ENCODE measurements at places on chromosomes 4 and X.
A peak's percentile ranks its signal among the peaks of the same experiment; 100 is the strongest.

- DNase-seq = no peak
These were observed 182.2 kb upstream of the GATB start for GRCh38 chr4:151942971-151943370.

GRCh38 chrX:7154041-7154597 is 6.2 kb upstream of the PUDP start:
- no peak for DNase-seq

- DNase-seq = no peak
These were observed 49.8 kb downstream of the SMIM31 start for GRCh38 chr4:164803702-164804101.

- DNase-seq = no peak
These were observed 121.2 kb upstream of the GRPR start for GRCh38 chrX:16002185-16002584.

GRCh38 chr4:75547647-75548387 is 8.0 kb upstream of the ODAPH start:
- DNase-seq = peak; percentile 68

DNA sequence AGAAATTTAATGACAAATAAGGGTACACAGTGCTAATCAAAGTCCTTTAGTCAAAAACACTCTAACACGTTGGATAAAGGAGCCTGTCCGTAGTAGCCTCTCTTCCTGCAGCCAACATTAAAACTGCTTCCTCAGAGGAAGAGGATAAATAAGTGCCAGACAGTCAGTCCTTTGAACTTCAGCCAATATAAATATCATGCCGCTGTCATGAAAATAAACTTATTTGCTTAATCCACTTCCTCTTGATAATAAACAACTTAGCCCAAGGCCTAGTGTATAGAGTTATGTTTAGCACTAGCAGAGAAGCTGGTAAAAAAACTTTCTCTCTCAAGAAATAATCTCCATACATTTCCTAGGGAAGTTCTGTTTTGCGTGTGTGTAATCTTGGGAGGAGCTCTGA is 196.7 kb downstream of the HS3ST1 start:
- DNase-seq = no peak

DNA sequence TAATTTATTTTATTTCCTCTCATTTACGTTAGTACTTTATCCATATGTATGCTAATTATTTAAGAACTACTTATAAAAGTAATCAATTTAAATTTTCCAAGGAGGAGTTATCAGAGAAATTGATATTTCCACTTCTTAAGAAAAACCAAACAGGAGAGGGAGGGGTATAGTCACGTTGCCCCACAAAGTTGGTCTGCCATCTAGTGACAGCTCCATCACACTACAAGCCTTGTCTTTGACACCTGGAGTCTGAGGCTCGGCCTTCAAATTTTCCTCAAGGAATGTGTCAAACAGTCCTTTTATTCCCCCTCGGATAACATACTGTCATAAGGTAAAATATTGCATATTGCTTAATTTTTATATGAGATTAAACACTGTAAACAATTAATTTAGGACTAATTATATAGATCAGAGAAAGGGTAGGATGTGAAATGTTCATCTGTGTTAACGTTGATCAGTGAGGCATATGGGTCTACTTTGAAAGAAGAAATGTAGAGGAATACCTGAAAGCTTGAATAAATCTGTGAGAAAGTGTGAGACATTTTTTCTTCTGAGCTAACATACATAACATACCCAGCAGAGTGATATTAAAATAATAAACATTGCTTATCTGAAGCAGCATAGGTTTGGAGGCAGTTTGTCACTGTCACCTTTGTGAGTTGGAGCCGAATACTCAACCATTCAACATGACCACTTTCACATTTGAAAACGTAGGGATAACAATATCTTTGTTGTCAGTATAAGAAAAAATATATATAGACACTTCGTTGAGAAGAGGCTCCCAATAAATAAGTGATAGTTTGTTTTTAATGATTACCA is 114.4 kb downstream of the GLRA3 start:
- peak; percentile 61 for DNase-seq

DNA sequence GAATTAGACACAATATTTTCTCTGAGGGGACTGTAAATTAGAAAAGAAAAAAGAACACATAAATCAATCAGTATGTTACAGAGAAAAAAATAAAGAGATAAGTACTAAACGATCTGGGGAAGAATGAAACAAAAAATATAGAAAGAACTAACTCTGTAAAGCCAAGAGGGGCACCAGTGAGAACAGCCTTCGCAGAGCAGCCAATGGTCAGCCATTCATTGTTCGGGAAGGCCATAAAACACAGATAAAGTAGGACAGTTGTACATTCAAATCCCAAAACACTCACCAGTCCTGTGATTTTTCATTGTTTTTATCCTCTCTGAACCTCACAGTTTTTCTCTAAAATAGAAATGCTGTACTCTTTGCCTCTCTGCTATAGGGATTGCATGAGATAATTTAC is 127.9 kb downstream of the NEK1 start:
- peak; percentile 30 for DNase-seq

DNA sequence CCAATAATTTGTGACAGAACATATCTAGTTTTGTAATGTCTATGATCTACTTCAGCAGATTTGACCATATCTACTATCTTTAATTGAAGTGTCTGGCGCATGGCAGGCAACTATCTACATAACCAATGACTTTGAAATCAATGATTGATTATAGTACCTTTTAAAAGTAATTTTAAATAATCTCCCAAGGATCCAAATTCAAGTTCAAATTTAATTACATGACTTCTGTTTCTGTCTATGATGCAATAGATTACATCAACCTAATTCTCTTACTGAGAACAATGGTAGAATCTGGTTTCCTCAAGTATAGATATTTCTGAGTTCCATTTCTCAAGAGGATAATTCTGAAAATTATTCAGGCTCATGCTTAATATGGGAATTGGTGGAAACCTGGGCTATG is 177.4 kb upstream of the IL15 start:
- no peak for DNase-seq

- DNase-seq = no peak
These were observed 95.2 kb downstream of the GK start for GRCh38 chrX:30748342-30748960.

DNA sequence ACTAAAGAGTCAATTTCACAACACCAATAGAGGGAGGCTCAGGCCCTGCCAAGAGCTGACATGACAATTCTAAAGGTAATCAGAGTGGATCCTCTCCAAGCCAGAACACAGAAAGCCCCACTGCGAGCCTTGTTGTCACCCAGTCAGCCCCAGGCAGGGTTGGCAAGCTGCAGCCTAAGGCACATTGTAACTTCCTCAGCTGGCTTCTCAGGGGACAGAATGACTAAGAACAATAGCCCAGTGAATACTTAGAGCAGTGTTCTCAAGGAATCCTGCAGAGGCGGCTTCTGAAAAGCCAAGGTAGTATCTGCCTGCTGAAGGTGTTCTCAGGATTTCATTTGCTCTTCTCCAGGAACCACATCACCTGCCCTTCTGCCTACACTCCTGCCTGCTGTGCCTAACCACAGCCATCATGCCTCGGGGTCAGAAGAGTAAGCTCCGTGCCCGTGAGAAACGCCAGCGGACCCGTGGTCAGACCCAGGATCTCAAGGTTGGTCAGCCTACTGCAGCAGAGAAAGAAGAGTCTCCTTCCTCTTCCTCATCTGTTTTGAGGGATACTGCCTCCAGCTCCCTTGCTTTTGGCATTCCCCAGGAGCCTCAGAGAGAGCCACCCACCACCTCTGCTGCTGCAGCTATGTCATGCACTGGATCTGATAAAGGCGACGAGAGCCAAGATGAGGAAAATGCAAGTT is at the start of gene MAGEB4:
Gene MAGEB4, plus strand, starts transcription at position 277 of the 692 bp plus-strand sequence. Its CDS starts 136 bp downstream, at position 413.
- DNase-seq = no peak

DNA sequence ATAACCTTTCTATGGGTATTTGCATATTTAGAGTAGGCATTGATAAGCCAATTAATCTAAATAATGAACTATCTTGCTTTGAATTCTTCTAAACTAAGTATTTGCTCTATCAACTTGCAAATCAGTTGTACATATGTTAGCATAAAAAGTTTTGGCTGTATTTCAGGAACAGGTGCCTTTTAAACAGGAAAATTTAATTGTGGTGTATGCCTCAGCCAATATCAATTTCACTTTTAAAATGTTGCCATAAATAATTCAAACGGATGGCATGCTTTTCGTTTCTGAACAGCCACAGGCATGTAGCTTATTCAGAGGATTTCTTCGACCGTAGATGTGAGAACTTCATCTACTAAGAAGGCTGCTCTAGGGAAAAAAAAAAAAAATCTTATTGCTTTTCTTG is 99.9 kb downstream of the DCLK2 start:
- no peak for DNase-seq

GRCh38 chrX:2299871-2300270 is 200.9 kb downstream of the DHRSX start:
- DNase-seq = no peak

- DNase-seq = peak; percentile 55
These were observed 3.5 kb downstream of the HUWE1 start for GRCh38 chrX:53682885-53683555.

GRCh38 chr4:118757761-118758251 is 72.6 kb downstream of the METTL14 start:
- peak; percentile 17 for DNase-seq

DNA sequence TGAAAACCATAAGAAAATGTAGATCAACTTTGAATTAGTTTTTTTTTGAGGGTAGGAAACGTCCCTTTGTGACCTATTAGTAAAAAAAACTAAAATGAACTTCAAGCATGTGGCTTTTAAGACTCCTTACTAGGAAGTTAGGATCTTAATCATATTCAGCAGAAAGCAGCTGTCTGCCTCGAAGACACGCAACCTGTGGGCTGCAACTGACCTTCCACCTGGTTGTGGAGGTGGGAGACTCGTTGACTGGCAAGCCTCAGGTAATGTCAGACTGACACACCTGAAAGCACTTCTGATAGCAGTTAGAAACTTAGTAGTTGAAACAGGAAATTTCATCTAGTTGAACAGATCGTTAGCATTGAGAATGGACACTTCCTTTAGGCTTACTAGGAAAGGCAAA is 37.4 kb downstream of the CCNG2 start:
- no peak for DNase-seq

- no peak for DNase-seq
These were observed 815.1 kb upstream of the POU3F4 start for GRCh38 chrX:82692991-82693390.

GRCh38 chrX:18422325-18422724 is 3.1 kb upstream of the CDKL5 start:
- DNase-seq = no peak

GRCh38 chr4:37825968-37826294 is 555 bp upstream of the PGM2 start:
- DNase-seq = no peak

- DNase-seq = no peak
These were observed 98.4 kb upstream of the ACSL4 start for GRCh38 chrX:109831326-109831985.

- DNase-seq = no peak
These were observed 68.7 kb downstream of the APBB2 start for GRCh38 chr4:41145571-41146078.

DNA sequence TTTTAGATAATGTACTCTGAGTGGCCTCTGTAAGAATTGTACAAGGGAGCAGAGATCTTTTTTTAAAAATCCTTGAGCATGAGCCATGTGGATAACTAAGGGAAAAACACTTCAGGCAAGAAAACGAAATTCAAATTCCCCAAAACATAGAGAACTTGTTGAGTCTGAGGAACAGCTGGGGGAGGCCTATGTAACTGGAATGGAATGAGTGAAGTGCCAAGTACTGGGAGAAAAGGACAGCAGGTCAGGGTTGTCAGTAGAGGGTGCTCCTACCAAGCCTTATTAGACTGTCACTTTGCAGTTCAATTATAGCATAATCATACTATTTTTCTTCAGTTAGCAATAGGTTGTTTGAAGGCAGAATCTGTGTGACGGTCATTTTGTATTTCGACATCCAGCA is 135.1 kb downstream of the ARHGAP6 start:
- DNase-seq = no peak

DNA sequence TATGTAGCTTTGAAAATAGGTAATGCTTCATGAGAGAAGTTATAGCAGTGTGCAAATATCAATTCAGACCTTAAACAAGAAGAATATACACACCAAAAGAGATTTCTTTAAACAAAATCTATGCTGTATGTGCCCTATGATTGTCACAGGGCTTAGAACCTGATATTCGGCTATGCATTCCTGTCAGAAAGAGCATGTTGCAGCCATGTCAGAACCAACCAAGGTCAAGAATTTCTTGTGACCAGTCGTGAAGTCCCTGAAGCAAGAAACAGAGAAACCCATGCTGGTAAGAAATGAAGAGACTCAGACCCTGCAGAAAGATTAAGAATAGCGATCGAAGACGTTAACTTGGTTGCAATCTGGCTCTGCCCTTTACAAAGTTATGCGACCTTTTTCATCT is 210.3 kb upstream of the SPIN4 start:
- no peak for DNase-seq

GRCh38 chr4:6961496-6962210 is 52.0 kb downstream of the TBC1D14 start:
- no peak for DNase-seq

- DNase-seq = no peak
These were observed 44.1 kb downstream of the FGFBP1 start for GRCh38 chr4:15894393-15894792.

DNA sequence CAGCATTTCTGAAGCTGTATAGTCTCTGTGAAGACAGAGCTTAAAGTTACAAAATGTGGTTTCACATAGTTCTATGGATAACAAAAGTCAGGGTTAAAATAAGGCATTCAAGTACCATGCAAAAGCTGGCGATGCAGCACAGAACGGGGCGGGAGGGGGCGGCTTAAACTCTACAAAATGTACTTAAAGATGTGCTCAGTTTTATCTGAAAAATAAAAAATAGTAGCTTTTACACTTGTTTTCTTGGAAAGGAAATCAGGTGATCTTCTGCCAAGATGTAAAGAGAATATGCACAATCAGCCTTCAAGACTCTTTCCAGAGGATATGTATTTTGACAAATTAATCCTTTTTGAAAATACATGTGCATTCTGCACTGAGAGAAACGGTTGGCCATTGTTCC is 301.7 kb upstream of the EMCN start:
- DNase-seq = no peak

DNA sequence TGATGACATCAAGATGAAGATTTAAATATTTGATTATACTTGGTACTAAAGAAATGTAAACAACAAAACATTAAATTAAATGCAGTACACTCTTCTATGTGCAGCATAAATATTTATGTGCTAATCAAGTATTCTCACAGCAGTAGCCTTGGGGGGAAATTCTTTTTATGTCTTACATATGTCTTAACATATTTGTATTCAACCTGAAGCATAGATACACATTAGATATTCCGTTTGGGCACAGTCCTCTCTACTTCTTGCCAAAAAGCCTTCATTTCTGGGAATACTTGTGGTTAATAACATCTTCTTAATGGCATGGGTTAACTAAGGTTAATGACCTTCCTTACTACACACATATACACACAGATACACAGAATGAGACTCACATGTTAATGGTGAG is 19.8 kb downstream of the TMPRSS11F start:
- no peak for DNase-seq

DNA sequence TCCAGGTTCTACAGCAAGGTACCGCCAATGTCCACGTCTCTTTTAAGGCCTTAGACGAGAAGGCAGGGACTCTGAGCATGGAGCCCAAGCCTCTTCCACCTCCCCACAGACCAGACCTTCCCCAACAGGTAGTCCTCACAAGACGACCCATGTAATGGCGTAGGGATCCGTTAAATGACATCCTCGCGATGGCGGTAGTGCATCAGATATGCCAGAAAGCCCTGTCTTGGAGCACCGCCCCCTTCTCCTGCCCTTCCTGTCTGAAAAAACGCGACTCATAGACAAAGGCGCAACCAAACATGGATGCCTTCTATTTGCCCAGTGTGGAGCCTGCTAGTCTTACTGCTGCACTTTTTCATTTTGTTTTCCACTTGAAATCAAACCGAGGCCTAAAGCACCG is 185.4 kb downstream of the OR13H1 start:
- DNase-seq = no peak
